ENCODE measurements at places on chromosomes 7 and 10.

DNA sequence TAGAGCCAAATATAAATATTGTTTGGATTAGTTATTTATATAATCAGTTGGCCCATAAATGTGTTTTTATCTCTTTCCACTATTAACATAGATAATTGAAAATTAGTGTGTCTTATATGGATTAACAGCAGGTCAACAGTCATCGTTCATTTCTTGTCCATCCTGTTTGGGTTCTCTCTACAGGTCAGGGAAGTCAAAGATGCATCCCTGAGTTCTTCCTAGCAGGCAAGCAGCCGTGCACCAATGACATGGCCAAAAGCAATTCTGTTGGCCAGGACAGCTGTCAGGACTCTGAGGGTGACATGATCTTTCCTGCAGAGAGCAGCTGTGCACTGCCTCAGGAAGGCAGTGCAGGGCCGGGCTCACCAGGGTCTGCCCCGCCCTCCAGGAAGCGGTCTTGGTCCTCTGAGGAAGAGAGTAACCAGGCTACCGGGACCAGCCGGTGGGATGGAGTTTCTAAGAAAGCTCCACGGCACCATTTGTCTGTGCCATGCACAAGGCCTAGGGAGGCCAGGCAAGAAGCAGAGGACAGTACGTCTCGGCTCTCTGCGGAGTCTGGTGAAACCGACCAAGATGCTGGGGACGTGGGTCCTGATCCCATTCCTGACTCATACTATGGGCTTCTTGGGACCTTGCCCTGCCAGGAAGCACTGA, 15.9 kb downstream of the FBH1 start:
- DNase-seq, result no peak

- peak; percentile 41 for DNase-seq
Measured at GRCh38 chr7:111763221-111763801, 201.0 kb upstream of the IMMP2L start.

GRCh38 chr10:122665329-122665860, 34.3 kb downstream of the C10orf120 start:
- DNase-seq, result no peak

- DNase-seq, result no peak
Measured at GRCh38 chr10:1362589-1363445, 306.6 kb downstream of the WDR37 start.

- no peak for DNase-seq
Measured at GRCh38 chr7:95766086-95766485, 6.3 kb upstream of the DYNC1I1 start.

- DNase-seq, result no peak
Measured at GRCh38 chr7:142298009-142298408, 40.2 kb upstream of the PRSS58 start.

DNA sequence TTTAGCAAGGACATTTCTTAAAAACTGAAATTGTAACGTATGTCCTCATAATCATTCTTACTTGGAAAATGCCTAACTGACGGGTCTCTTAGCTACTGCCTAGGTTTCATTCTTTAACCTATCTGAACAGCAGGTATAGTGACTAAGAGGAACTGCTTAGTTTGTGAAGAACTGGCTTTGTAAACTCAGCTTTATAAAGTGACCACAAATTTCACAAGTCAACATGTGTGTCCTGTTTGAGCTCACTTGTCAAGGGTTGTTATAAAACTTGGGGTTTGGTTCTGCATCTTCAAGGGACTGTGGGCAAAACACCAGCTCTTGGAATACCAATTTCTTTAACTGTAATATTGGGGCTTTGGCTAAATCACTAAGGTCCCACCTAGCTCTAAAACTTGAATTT, 32.2 kb downstream of the MRPS33 start:
- DNase-seq, result no peak

GRCh38 chr7:27102581-27103442, at the start of gene HOXA2:
Gene HOXA2 (minus strand): TSS chr7:27102683. CDS start chr7:27102500, 183 bp downstream.
- DNase-seq, result no peak

DNA sequence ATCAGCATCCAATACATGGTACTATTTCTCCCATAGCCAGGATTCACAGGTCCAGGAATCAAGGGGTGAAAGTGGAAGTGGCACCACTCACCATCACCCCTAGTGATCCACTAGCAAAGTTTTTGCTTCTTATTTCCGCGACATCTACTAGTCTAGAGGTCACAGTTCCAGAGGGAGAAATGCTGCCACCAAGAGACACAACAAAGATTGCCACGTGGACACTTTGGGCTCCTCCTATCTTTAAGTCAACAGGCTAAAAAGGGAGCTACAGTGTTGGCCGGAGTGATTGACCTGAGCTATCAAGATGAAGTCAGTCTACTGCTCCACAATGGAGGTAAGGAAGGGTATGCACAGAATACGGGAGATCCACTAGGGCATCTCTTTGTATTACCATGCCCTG, 178.2 kb downstream of the AKR1D1 start:
- no peak for DNase-seq

- DNase-seq, result no peak
Measured at GRCh38 chr7:48048113-48048512, 12.8 kb downstream of the C7orf57 start.

DNA sequence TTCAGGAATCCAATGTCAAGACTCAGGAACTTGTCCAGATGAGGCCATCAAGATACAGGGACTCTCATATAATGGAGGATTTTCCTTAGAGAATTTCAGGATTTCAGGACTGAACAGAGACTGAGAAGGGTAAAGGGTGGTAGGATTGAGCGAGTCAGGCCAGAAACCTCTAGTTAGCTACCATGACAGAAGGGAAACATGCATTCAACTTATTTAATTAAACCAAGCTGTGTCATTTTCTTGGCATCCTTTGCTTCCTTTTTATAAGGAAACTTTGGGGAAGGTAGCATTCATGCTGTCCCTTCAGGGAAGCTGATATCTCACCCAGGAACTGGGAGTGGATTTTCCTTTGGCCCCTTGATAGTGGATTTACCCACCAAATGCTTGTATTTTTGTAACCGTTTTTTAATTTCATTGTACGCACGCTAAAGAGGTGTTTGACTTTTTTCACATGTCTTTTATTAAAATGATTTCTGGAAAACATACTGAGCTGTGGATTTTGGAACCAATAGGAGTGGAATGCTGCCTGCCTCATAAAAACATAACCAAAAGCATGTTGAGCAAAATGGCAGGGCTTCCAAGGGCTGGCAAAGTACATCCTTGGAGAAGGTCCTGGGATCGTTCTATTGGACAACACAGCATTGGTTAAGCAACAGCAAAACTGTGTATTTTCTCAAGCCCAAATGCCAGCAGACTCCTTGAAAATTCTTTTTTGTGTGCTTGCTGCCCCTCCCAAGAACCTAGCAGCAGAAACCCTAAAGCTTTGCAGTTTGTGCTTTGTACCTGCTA, 104.5 kb downstream of the CXCL12 start:
- DNase-seq, result no peak

- DNase-seq, result no peak
Measured at GRCh38 chr7:17279061-17279460, 19.4 kb upstream of the AHR start.

GRCh38 chr10:62585211-62585775, 211.1 kb downstream of the ZNF365 start:
- no peak for DNase-seq

DNA sequence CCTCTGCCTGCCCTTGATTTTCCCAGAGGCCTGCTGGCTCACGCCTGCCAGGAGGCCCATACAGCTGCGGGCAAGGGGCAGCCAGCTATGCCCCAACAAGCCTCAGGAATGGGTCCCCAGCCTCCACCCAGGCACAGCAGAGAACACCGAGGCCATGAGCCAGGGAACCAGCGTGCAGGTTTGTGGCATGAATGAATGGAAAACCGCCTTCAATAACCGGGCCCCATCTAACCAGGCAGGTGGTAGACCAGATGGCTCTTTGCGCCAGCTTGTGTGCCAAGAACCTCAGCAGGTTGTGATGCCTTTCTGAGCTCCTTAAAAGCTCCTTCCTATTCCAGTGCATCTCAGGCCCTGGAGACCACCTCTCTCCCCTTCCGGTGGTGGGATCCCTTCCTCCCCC, 50.2 kb downstream of the ELFN1 start:
- DNase-seq, result no peak

GRCh38 chr7:139731802-139732470, 45.9 kb downstream of the HIPK2 start:
- peak; percentile 3 for DNase-seq

- DNase-seq, result peak; percentile 75
Measured at GRCh38 chr7:90951986-90952954, 312.0 kb upstream of the FZD1 start.

- no peak for DNase-seq
Measured at GRCh38 chr10:32348297-32349198, 1.6 kb upstream of the EPC1 start.

DNA sequence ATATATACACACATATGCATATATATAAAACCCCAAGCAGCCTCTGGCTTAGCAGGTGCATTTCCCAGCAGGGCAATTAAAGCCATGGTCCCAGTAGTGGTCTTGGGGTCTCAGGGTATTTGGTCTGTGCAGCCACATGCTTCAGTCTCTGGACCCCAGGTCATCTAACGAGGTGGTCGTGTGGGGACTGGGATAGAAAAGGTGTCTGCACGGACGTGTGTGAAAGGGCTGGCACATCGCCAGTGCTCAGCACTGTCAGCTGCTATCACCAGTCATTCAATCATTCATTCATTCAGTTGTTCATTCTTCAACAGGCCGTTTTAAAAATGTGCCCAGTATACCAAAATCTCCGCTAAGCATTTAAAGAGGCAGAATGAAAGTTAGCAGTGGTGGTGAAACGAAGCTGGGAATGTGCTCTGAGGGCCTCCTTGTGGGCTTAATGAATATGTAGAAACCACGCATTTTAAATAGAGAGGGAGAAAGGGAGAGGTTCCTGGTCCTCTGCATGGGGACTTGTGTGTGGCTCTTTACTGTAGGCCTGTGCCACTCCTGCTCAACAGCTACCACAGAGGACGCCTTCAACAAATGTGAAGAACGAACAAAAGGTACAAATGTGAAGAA, 170.4 kb downstream of the EGFR start:
- no peak for DNase-seq

DNA sequence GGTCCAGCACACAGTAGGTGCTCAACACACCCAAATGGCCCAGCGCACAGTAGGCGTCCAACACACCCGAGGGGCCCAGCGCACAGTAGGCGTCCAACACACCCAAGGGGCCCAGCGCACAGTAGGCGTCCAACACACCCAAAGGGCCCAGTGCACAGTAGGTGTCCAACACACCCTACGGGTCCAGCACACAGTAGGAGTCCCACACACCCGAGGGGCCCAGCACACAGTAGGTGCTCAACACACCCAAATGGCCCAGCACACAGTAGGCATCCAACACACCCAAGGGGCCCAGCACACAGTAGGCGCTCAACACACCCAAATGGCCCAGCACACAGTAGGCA, 80.8 kb downstream of the FOXL3 start:
- DNase-seq, result no peak

Measured in NCI-H146 (cell line).